ENCODE measurements at places on chromosomes 3 and 15.

DNA sequence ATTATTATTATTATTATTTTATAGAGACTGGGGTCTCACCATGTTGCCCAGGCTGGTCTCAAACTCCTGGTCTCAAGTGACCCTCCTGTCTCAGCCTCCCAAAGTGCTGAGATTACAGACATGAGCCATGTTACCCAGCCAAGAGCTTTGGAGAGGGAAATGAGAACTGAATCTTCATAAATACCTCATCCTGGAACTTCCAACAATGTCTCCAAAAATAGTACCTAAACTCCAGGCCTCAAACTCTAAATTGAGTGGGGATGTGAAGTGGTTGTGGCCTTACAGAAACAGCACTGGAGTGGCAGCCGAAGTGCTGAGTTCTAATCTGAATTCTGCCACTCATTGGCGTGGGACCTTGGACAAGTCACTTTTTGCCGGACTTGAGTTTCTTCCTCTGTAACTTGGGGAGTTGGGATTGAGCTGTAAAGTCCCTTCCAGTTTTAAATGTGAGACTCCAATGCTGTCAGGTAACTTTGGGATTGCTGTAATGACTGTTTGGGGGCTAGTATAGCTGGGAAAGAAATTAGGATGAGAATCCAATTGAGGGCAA lies 10.0 kb upstream of the SRP14 start:
- DNase-seq = no peak

DNA sequence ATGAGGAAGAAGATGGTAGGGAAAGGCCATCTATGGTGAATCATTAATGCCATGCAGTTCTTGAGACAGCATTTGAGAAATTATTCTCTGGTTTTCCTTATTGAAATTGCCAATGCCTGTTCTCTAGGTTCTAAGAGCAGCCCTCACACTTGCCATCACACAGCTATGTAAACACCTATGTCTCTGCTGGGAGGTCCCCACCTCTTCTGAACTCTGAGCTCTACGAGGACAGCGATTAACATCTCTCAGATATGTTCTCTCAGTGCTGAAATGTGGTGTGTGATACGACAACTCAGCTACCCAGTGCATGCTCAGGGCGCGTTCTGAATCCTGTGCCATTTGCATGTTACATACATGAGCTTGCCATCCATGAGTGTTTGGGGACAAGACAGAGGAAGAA lies 131.3 kb upstream of the CTDSPL start:
- no peak for DNase-seq

GRCh38 chr3:72745146-72745999 lies 102.9 kb downstream of the SHQ1 start:
- DNase-seq = no peak

DNA sequence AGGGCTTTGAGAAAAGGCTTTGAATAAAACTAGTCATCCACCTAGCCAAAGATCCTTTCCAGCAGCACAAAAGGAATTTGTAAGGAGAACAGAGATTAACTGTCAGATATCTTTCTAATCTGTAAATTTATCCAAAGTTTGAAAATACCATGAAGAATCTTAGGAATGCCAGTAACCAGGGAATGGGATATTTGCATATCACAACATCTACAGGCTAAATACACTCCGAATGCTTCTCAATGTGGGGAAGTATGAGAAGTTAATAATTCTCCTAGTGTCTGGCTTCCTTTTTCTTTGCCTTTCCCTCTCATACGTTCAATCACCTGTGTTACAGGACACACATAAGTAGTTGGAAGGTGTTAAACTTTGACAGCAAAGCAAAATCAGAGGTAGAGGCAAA lies 7.8 kb downstream of the ANAPC13 start:
- DNase-seq = no peak

DNA sequence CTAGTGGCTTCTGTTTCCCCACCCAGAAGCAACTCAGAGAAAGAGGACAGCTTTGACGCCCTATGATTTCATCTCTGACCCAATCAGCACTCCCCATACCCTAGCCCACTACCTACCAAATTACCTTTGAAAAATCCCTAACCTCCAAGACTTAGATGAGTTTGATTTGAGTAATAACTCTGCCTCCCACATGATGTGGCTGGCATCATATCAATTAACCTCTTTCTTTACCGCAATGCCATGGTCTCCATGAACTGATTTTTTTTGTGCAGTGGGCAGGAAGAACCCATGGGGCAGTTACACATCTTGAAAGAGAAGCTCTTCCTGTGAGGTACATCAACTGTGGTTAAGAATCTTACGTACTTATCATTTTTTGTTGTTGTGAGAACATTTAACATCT lies 25.5 kb upstream of the APOD start:
- DNase-seq = no peak

Data from hematopoietic multipotent progenitor cell treated with erythropoietin and hydrocortisone succinate and interleukin-3 and kit ligand, for 8 days (in vitro differentiated cells).